ENCODE measurements at places on chromosomes 7 and 10.

DNA sequence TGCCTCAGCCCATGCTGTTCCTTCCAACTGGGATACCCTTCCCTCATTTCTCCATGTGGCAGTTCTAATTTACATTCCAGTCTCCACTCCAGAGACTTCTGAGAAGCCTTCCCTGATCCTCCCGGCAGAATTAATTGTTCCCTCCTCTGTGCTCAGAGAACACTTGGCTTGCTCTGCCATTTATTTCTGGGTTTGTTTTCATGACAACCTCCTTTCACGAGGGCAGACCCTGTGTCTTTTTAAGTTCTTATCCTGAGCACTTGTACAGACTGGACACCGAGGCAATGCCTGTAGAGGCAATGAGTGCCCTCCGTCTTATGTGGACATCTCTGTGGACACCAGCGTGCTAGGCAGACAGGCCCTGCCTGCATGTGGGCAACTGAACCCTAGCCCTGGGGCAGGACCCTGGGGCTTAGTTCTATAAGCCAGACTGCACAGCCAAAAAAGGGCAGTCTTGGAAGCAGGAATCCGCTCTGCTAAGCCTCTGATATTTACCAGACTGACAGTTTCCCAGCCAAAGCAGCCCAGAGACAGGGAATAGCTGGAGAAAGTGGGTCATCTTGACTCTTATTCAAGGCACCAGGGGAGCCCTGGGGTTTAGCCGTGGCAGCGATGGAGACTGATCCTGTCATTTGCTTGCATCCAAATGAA lies 474.0 kb downstream of the RPS24 start:
- no peak overlapping the region for H3K4me3 ChIP-seq
- peaks cover 5% of the 10 kb centered on the region for H3K27me3 ChIP-seq
- no peak for DNase-seq
- no peak overlapping the region for H3K27ac ChIP-seq
- peaks cover 2% of the 10 kb centered on the region for H3K4me1 ChIP-seq
- H3K36me3 ChIP-seq: no peaks in the 10 kb centered on the region

GRCh38 chr7:91348711-91349110 lies 84.5 kb downstream of the FZD1 start:
- no peak overlapping the region for H3K4me3 ChIP-seq

GRCh38 chr7:34830390-34830789 lies 172.4 kb downstream of the NPSR1 start:
- no peak for DNase-seq
- H3K4me3 ChIP-seq: no peak overlapping the region
- H3K36me3 ChIP-seq: no peaks in the 10 kb centered on the region
- H3K27ac ChIP-seq: no peak overlapping the region

DNA sequence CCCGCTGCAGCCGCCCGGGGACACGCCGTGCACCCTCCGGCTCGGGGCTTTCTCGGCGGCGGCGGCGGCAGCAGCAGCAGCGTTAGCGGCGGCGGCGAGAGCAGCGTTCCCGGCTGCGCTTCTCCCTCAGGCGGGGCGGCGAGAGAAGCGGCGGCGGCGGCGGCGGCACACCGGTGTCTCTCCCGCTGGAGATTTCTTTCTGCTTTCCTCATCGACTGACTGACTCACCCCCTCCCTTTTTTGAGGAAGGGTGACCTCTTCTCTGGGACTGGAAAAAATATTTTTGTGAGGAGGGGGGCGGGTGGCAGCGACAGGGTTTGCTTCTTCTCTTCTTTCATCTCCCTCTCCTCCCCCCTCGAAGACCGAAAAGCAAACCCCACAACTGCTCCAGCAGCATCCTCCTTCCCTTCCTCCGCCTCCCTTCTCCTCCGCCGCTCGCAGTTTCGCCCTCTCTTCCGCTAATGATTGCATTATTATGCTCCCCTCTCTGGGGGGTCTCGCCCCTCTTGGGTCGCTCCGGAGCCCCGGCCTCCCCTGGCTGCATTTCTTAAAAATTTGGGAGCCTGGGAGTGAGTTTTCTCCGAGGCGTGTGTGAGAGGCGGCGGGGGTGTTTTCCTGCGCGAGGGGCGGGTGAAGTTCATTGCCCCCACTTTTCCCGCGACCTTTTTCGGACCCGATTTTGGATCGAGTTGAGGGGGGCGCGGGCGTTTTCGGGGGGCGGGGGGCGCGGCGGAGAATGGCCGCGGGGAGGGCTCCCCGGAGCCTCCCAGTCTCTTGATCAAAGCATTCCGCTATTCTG lies 411 bp downstream of the AUTS2 start:
- H3K4me1 ChIP-seq: peaks cover 10% of the 10 kb centered on the region
- H3K36me3 ChIP-seq: no peaks in the 10 kb centered on the region
- H3K27me3 ChIP-seq: peaks cover 30% of the 10 kb centered on the region

- no peak for DNase-seq
- no peak overlapping the region for H3K27ac ChIP-seq
- peaks cover 12% of the 10 kb centered on the region for H3K4me1 ChIP-seq
Observed at GRCh38 chr10:87531908-87532622, 27.4 kb downstream of the MINPP1 start.

GRCh38 chr7:55488216-55488615 lies 84.1 kb downstream of the VOPP1 start:
- H3K27me3 ChIP-seq: no peaks in the 10 kb centered on the region
- H3K27ac ChIP-seq: no peak overlapping the region
- H3K4me3 ChIP-seq: no peak overlapping the region
- no peak for DNase-seq

DNA sequence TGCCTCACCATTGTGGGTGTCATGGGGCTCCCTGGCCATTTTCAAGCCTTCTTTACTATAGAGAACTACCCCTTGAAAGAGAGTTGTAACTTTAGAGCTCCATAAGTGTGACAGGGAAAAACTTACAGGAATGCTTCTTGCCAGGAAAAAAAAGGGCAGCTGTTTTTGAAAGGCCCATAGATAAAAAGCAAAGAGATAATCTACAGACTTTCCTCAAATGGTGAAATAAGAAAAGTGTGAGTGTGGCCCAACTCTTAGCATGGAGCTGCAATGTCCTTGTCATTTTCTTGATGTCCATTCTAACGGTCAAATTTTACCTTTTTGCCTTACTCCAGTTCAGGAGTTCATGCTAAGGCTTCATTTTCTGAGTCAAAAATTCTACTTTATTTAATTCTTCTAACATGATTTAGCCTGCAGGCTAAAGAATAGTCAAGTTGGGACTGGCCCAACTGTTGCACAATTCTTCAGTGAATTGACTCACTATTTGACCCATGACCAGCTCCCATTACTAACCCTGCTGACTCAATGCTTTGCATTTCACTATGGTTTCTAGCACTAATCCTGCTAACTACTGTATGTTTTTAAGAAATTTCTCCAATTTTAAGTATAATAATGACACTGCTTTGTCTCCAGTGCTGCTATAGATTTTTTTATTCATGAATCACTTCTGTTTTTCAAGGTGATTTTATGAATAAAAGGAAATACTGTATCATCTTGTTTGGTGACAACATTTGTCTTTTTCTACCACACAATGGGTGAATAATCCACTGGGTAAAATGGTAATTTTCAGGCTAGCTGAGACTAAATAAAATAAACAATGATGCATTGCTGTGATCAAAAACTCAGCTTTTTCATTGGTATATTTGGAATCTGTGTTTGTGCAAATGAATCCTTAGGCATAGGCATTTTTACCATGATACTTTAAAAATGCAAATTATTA lies 41.4 kb upstream of the SGCE start:
- no peaks in the 10 kb centered on the region for H3K4me1 ChIP-seq
- H3K27ac ChIP-seq: no peak overlapping the region
- H3K4me3 ChIP-seq: no peak overlapping the region

DNA sequence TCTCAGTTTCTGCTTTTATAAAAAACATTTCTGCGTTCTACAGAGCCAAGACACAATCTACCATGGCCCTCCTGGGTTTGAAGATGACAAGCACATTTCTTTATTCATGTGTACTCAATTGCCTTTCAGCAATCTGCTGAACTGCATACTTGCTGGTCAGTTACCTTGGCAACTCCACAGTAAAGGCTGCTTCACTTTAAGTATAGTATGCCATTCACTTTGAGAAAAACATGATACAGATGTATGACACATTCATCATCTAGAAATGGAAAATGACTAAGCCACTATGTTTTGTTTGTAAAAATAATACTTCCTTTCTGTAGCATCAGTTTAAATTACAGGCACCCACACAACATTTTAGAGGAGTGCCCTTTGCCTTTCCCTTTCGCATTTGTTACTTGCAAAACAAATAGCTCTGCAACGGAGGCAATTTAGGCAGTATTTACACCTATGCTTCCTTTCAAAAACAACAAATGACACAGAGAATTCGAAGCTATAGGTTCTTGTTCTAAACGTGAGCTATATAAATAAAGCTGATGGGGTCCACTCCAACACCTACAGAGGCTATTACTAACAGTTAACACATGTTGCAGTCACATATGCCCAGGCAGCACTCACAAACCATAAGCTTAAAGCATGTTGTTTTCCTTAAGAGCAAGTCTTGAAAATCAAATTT lies 23.5 kb downstream of the SGCE start:
- DNase-seq: peak; percentile 15
- H3K27ac ChIP-seq: no peak overlapping the region
- H3K4me3 ChIP-seq: no peak overlapping the region

GRCh38 chr10:121781101-121781500 lies 146.7 kb downstream of the ATE1 start:
- H3K27me3 ChIP-seq: no peaks in the 10 kb centered on the region
- peaks cover 7% of the 10 kb centered on the region for H3K36me3 ChIP-seq
- DNase-seq: no peak
- no peak overlapping the region for H3K27ac ChIP-seq
- H3K4me1 ChIP-seq: no peaks in the 10 kb centered on the region

- H3K4me3 ChIP-seq: no peak overlapping the region
- H3K27me3 ChIP-seq: no peaks in the 10 kb centered on the region
- peak overlapping the region; percentile 19 for H3K27ac ChIP-seq
- peak; percentile 39 for DNase-seq
- peaks cover 7% of the 10 kb centered on the region for H3K4me1 ChIP-seq
Observed at GRCh38 chr7:26346611-26347203, 55.0 kb downstream of the SNX10 start.

- peaks cover 23% of the 10 kb centered on the region for H3K27me3 ChIP-seq
- no peaks in the 10 kb centered on the region for H3K36me3 ChIP-seq
- H3K27ac ChIP-seq: no peak overlapping the region
- DNase-seq: peak; percentile 41
- H3K4me1 ChIP-seq: peaks cover 8% of the 10 kb centered on the region
Observed at GRCh38 chr7:94395141-94396036, 694 bp downstream of the COL1A2 start.

DNA sequence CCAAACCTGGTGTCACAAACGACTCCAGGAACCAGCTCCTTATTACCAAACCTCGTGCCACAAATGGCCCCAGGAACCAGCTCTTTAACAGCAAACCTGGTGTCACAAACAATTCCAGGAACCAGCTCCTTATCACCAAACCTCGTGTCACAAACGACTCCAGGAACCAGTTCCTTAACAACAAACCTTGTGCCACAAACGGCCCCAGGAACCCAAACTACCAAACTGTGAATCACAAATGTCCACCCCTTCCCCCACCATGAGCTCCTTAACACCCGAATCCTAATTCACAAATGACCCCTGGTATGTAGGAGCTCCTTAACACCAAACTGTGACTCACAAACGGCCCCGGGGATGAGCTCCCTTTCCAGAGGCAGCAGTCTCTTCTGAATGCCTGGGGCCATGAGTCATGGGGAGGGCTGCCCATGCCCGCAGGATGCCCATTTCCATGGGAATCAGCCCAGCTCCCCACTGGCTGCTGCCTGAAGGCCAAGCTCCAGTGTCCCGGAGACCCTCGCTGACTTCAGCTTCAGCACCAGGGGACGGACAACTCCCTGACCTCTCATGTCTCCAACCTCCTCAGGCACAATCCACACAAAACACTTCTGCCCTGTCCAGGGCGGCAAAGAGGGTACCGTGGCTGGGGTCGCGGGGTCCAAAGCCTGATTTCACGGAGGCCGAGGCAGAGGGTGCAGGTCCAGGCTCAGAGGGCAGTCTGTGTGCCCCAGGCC lies 213.1 kb downstream of the ELFN1 start:
- H3K4me1 ChIP-seq: peaks cover 22% of the 10 kb centered on the region
- H3K36me3 ChIP-seq: peaks cover 25% of the 10 kb centered on the region
- DNase-seq: no peak
- no peak overlapping the region for H3K4me3 ChIP-seq

DNA sequence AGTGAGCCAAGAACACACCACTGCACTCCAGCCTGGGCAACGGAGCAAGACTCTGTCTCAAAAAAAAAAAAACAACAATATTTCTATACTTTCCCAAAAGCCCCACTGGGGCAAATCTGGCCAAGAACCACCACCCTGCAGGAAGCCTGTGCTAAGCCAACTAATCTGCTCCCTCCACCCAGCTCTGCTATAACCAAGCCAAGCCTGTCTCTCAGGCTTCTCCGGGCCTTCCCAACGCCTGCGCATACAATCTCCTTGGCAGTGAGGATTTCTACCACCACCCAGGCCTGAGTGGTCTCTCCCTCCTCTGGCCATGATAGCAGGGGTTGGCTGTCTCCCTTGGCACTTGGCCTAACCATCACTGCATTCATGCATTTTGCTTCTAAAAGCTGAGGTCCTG lies 14.2 kb downstream of the DDX56 start:
- no peaks in the 10 kb centered on the region for H3K27me3 ChIP-seq
- no peak for DNase-seq
- H3K4me3 ChIP-seq: no peak overlapping the region
- H3K36me3 ChIP-seq: peaks cover 10% of the 10 kb centered on the region
- H3K4me1 ChIP-seq: no peaks in the 10 kb centered on the region
- no peak overlapping the region for H3K27ac ChIP-seq

GRCh38 chr7:157979636-157980340 lies 607.8 kb downstream of the PTPRN2 start:
- H3K27ac ChIP-seq: no peak overlapping the region
- H3K36me3 ChIP-seq: peaks cover 5% of the 10 kb centered on the region
- H3K4me3 ChIP-seq: no peak overlapping the region
- no peak for DNase-seq

- no peak for DNase-seq
- H3K27me3 ChIP-seq: no peaks in the 10 kb centered on the region
- H3K27ac ChIP-seq: no peak overlapping the region
- no peak overlapping the region for H3K4me3 ChIP-seq
Observed at GRCh38 chr7:17489961-17490360, 191.5 kb downstream of the AHR start.

DNA sequence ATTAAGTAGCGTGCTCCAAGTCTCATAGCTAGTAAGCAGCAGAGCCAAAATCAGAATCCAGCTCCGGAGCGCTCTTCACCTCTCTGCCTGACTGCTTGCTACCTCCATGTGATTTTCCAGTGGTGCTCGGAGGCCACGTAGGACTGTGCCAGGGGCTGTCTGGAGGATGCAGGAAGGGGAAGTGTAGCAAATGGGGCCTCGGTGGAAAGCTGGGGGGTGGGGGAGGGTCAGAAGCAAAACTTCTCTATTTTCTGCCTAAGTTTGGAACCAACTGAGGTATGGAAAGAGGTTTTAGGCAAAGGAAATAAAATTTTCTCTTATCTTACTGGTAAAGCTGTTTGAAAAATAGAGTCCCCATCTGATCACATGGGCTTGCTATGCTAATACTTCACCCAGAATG lies 108.7 kb downstream of the TBXAS1 start:
- no peak overlapping the region for H3K4me3 ChIP-seq
- peaks cover 6% of the 10 kb centered on the region for H3K4me1 ChIP-seq
- H3K27ac ChIP-seq: no peak overlapping the region
- DNase-seq: no peak

Measured in activated CD4-positive, alpha-beta T cell treated with anti-CD3 and anti-CD28 coated beads for 36 hours (primary cell).